ELF-1 (cell line): ENCODE measurements at places on chromosomes 13 and 19.

DNA sequence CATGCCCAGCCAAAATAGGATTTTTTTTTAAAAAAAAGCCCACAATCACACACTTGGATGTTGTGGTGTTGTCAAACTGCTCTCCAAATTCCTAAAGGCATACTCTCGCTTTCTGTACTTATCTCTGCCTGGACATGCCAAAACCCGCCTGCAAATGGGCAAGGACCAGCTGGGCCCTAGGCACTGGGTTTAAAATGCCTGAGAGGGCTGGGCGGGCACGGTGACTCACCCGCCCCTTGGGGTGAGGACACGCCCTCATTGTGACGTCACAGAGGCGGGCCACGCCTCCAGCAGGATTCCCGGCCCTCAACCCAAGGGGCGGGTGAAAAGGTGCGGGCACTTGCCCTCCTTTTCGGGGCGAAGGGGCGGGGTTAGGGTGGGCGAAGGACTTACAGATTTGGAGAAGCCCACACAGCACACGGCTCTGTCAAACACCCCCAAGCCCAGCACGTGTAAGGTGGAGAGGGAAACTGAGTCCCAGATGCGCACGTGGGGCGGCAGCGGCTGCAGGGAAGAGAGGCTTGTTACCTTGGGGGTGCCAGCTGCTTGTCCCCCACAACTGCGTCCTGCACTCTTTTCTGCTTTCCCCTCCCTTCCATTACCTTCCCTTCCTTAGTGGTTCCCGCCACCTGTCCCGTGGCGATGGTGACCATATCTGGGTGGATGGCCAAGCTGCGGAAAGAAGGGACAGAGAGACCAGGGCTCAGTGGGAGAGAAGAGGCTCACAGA is 6.6 kb downstream of the EML2 start:
- DNase-seq = peak; percentile 95

DNA sequence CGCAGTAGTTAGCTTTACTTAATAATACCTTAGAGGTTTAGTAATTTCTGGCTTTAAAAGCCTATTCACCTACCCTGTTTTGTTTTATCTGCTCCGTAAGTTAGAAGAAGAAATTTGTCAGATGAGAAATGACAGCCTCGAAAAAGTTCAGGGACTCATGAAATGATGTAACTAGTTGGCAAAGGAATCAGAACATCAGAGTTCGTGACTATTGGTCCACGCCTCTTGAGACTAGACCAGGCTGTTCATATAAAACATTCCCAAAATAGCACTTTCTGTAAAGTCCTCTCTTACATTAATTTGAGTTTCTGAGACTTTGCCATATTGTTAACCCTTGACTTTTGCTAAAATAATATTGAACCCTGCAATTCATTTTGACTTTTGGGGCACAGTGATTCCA is 92.0 kb downstream of the HS6ST3 start:
- no peak for DNase-seq

GRCh38 chr19:27744926-27745768 is 1467.8 kb downstream of the UQCRFS1 start:
- DNase-seq = no peak

- peak; percentile 70 for DNase-seq
Observed at GRCh38 chr19:55454787-55455243, 6.6 kb downstream of the ISOC2 start.

DNA sequence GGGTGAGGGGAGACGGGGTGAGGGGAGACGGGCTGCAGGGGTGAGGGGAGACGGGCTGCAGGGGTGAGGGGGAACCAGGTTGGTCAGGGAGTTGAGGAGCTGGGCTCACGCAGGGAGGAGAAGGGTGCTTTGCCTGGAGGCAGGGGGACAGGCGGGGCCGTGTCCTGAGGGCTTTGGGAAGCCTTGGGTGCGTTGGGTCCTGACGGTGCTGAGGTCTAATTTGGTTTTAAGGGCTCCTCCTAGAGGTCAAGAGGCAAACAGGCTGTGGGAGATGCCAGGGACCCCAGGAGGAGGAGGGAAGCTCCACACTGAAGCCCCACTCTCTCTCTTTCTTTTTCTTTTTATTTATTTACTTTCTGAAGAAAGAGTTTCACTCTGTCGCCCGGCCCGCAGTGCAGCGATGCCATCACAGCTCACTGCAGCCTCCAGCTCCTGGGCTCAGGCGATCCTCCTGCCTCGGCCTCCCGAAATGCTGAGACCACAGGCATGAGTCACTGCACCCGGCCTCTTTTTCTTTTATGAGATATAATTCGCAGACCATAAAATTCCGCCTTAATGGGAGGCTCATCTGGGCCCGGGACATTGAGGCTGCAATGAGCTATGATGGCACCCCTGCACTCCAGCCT is 9.3 kb upstream of the MISP start:
- DNase-seq = peak; percentile 69

- DNase-seq = no peak
Observed at GRCh38 chr13:76289558-76289957, 596.6 kb downstream of the KCTD12 start.
